ENCODE measurements at places on chromosomes 6 and 20.

DNA sequence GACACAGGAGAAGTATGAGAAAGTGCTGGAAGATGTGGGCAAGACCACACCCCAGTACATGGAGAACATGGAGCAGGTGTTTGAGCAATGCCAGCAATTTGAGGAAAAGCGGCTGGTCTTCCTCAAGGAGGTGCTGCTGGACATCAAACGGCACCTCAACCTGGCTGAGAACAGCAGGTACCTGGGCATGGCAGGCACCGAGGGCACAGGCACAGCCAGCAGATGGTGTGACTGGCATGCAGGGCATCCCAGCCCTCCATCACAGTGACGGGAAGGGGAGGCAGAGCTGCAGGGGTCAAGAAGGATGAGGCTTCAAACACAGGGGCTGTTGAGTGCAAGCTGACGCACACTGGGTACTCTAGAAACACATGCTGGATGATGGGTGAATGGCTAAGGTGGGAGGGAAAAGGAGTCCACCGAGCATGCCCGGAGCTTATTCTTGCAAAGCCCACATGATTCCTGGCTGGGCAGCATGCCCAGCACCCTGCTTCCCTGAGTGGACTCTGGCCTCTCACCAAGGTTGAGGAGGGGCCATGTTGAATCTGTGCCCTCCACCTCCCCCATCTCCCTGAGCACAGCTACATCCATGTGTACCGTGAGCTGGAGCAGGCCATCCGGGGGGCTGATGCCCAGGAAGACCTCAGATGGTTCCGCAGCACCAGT is 26.3 kb downstream of the SPDEF start:
- DNase-seq = no peak

DNA sequence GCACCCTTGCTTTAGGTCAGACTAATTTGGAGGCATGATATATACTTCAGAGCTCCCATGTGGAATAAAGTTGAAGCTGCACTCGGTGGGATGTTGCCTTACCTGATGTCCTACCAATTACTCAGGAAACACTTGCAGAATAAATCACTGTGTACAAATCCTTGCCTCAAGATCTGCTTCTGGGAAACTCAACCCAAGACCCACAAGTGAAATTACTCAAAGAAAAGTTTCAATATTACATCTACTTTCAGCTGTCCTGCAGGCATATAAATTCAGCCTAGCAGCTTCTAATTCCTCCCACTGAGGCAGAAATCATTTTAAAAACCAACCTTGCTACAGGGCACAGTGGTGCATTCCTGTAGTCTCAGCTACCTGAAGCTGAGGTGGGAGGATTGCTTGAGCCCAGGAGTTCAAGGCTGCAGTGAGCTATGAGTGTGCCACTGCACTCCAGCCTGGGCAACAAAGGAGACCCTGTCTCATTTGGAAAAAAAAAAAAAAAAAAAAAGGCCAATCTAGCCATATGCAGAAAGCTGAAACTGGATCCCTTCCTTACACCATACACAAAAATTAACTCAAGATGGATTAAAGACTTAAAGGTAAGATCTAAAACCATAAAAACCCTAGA is 20.7 kb upstream of the DCDC2 start:
- no peak for DNase-seq

GRCh38 chr6:107569473-107569872 is 79.6 kb downstream of the SOBP start:
- DNase-seq = no peak

DNA sequence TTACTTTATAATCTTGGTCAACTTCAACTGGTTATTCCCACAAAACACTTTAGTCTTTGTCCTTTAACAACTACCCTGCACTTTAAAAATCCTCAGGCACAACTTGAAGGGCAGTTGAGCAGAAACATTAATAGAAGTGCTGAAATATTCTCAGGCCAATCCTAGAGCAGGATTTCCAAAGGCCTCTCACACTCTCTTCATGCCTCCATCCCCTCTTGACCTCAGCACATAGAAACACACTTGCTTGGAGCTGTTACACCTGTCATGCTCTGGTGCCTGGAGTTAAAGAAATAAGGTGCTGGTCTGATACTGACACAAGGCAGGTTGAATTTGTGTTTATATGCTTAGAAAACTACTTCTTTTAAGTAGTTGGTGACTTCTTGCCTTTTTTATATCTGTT is 618.8 kb upstream of the POU3F2 start:
- DNase-seq = no peak
